COLO829 (cell line): ENCODE measurements at places on chromosomes 4 and X.

- peak; percentile 34 for DNase-seq
Observed at GRCh38 chrX:3548765-3549391, 164.6 kb downstream of the PRKX start.

GRCh38 chrX:72100824-72101351 lies 30.8 kb downstream of the RTL5 start:
- no peak for DNase-seq

GRCh38 chrX:24034485-24034884 lies 7.5 kb upstream of the KLHL15 start:
- no peak for DNase-seq

GRCh38 chr4:22688236-22688635 lies 4.5 kb upstream of the GBA3 start:
- no peak for DNase-seq

- DNase-seq, result no peak
Observed at GRCh38 chrX:150887906-150888465, 10.5 kb downstream of the CD99L2 start.

- no peak for DNase-seq
Observed at GRCh38 chr4:19722404-19722803, 529.3 kb upstream of the SLIT2 start.

DNA sequence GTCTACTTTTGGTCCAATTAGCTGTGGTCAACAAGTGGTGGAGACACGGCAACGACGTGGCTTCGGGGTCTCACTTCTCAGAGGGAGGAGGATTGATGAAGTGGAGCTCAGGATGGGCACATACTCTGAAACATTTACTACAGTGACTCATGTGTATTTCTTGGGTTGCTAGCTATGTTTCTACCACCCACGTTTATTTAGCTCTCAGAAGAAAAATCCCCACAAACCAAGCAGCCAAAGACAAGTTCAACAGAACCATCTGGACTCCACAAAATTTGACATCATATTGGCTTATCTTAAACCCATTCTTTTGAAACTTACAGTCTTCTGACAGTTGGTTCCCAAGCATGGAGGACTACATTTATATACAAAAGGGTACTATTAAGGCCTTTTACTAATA lies 158.0 kb downstream of the CBLL2 start:
- no peak for DNase-seq

DNA sequence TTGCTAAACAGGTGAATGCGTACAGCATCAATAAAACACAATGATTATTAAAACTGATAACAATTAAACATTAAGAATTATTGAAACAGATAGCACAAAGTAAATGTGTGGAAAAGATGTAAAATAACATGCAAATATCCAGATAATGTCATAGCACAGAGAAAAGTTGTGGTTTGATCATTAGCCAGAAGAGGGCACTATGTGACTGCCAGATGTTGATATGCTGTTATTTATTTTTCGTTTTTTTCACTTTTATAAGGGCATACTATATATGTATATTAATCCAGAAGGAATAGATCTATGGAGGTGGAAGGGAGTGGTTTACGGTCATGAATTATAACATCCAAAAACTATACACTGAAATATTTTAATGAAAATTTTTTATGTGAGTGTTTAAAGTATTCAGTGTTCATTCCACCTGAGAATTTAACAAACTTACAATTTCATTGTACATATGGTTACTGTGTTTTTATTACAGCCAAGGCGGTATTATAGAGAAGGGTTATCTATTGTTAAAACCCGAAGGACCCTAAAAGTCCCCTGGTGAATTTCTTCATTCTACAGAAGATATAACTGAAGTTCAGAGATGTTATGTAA lies 211.9 kb upstream of the UGT8 start:
- peak; percentile 49 for DNase-seq

DNA sequence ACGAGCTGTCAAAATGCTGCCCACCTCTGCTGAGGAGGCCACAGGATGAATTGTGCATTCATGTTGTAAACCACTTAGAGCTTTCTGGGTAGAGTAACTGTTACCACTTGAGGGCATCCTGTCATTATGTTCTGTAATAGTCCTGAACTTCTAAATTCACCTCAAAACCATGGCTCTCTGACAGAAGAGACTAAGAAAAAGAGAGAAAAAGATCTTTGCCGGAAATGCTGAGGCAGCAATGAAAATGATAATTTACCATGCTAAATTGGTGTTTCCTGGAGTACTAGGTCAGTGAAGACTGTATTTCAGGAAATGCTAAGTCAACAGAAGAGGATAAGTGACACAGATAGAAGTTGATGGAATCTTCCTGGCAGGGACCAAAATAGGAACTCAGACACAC lies 942.3 kb upstream of the SLIT2 start:
- DNase-seq, result peak; percentile 14

DNA sequence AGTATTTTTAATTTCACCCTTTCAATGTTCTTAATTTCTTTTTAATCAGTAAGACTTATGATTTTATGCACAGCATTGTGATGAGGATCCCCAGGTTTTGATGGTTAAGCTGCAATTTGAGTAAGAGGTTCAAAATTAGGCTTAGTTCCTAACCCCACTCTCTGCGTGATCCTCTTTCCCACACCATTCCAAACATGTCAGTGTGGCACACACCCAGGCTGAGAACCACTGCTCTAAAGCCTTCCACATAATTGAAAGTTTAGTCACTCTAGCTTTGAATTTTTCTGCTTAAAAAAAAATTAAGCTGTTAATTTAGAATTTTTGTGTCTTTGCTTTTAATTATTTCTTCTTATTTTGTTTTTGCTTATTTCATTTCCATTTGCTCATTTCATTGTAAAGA lies 68.8 kb upstream of the SLC7A11 start:
- no peak for DNase-seq

DNA sequence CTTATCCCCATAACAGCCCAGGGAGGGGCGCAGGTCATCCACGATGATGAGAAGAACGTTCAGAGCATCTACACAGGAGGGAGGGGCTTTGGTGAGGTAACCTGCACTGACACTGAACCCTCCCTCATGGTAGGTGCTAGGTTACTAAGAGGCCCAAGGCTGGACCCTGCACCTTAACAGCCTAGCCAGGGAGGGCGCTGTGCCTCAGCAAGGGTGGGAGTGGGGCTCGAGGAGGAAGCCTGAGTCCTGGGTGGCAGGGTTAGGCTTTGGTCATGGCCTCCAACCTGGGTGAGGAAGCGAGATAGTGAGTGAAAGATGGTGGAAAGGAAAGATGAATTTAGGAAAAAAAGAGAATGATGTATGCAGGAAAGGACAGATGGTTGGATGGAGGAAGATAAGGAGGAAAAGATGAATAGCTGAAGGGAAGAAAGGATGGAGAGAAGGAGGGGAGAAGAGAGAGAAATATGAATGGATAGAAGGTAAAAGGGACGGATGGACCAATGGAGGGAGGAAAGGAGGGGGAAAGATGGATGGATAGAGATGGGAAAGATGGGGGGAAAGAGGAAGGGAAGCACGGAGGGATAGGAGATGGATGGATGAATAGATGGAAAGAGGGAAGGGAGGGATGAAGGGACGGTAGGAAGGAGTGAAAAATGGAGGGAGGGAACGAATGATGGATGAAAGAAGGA lies 736 bp downstream of the IDS start:
- DNase-seq, result no peak

DNA sequence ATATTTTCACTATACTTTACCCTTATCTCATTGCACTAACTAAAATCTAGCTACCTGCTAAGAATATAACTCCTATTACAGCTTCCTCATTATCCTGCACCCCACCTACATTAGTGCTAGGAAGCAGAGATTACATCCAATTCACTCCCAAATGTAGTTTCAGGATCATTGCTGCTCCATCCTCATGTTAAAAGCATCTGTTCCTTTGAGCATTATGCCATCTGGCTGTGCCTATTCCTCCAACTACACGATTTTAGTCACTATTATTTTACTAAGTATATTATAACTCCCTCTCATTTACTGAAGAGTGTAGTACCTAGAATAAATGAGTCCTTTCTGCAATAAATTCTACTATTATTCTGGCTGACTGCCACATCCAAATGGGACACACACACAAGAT lies 1586.9 kb downstream of the TECRL start:
- DNase-seq, result no peak

GRCh38 chr4:82275431-82276331 lies 98.1 kb downstream of the HNRNPD start:
- DNase-seq, result no peak

GRCh38 chr4:179836179-179837075 lies 2394.2 kb upstream of the AGA start:
- DNase-seq, result peak; percentile 13

- no peak for DNase-seq
Observed at GRCh38 chr4:85393201-85393600, 81.7 kb upstream of the ARHGAP24 start.

- DNase-seq, result no peak
Observed at GRCh38 chrX:24387724-24388123, 27.3 kb downstream of the SUPT20HL1 start.

GRCh38 chrX:119537487-119537886 lies 27.7 kb downstream of the STEEP1 start:
- no peak for DNase-seq

GRCh38 chr4:133593764-133594163 lies 444.7 kb downstream of the PCDH10 start:
- DNase-seq, result no peak

DNA sequence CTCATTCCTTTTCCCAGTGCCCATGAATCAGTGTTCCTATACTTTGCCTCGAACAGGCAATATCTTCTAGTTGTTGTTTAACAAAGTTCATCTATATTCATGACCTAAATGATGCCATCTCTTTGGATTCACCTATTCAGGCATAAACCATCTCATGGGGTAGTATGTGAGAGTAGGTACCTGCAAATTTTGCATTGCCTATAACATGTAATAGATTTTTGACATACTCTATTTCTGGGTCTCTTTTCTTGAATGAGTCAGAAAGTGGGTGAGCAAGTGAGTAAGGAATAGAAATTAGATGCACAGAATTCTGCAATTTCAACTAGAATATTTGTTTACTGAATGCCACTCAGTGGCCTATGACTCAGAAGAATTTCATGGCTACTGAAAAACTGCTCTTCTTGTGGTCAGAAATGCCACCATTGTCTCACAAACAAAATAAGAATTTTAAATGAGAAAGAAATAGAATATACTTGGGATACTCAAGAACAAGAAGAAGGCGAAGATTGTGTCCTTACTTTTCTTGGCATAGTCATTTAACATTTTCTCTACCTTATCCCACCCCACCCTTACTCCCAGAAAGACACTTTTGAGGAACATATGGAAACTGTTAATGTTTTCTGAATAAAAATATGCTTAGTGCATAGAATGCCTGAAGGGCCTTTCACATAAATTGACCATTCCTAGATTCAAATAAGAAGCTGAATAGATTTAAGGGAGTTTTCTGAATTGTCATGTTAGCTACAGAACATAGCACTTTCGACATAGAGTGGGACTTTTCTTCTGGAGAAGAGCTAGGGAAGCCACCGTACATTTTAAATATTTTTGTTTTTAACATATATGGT lies 86.8 kb downstream of the HHIP start:
- peak; percentile 13 for DNase-seq

DNA sequence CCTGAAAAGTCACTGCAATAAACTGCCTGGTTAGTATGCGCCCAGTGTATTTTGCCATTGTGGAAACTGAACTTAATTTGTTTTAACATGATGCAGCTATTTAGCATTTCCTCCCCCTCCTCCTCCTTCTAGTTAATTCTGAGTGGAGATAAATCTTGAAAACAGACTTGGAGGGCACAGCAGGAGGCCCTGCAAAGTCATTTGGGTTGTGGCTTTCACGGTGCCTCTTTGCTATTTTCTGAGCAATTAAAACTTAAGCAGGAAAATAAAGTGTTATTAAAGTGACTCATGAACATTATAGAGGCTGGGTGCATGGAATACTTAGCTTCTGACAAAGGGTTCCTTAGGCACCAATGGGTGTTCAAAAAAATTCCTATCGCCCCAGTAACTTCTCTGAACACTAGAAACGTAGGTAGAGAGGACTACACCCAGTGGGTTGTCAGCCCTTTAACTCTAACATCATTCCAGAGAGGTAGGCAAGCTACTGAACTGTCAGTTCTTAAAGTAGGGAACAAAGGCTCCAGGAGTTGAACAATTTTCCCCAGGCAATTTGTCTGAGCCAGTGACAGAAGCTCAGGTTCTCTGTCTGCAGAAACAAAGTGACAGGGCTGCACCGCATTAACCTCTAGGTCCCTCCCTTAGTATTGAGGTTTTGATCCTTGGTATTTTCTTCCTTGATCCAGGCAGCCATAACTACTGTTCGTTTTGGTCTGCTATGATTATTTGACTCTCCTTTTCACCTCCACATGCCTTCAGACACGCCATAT lies 158.3 kb upstream of the KIT start:
- DNase-seq, result no peak

DNA sequence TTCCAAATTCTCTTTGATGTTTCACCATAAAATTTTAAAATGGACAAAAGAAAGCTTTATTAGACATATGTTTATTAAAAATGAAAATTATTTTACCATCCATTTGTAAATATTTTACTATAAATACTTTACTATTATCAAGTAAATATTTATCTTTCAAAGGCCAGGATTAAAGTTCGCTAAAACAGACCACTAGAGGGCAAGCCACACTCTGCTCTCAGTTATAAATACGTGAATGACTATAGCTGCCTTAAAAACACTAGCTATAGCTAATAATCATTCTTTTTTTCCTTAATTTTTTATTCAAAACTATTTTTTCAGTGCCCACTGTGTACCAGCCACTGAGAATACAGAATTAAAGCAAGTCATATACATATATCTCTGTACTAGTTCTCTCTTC lies 38.6 kb downstream of the UNC5C start:
- DNase-seq, result peak; percentile 22

DNA sequence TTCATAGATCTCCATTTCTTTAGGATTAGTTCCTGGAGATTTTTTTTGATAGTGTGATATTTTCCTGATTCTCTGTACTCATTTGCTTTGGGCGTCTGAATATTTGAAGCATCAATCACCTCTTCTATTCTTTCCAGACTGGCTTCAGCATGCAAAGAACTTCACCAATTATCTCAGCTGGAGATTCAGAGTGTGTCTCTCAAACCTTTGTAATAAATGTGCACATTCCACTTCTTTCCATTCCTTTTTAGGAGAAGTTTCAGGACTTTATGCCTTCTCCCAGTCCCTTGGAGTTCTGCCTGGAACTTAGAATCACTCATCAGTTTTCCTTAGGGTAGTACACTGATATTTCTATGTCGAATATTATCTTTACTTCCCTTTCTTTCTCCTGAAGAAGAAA lies 334.8 kb downstream of the TEX13C start:
- DNase-seq, result no peak

GRCh38 chr4:107120661-107121060 lies 84.5 kb upstream of the DKK2 start:
- DNase-seq, result no peak
